T1000 (cell line): ENCODE measurements at places on chromosomes 2 and 18.

- DNase-seq: no peak
Observed at GRCh38 chr18:6773777-6774176, 44.3 kb downstream of the ARHGAP28 start.

DNA sequence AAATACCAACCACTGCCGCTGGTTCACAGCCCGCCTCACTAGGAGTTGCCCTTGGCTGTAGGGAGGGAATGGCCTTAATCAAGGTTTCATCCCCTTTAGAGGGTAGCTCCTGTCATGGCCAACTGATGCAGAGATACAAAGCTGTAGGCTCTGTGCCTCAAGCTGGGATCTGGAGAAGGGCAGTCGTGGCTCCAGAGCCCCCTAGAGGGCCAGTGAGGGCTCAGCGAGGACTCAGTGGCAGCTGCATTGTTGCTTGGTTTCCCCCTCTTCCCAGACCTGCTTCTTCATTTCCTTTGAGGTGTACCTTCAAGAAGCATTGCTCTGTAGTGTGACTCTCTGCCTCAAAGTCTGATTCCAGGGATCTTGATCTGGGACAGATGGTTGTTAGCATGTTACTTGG lies 302.1 kb downstream of the LPIN1 start:
- DNase-seq: no peak

DNA sequence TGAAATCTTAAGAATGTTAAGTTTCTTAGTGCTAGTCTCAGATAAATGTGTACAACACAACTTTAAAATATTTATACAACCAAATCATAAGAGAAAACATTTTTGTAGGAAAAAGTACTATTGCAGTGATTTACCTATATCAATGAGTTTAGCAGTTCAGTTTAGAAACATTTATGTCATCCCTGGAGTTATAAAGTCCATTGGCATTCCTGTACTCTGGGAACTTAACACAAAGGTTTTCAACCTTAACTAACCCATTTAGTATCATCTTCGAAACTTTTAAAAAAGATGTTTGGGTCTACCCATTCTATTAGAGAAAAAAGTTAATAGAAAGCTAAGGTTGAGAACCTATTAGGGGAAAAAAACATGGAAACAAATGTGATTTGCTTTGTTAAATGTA lies 10.9 kb downstream of the AFTPH start:
- no peak for DNase-seq

DNA sequence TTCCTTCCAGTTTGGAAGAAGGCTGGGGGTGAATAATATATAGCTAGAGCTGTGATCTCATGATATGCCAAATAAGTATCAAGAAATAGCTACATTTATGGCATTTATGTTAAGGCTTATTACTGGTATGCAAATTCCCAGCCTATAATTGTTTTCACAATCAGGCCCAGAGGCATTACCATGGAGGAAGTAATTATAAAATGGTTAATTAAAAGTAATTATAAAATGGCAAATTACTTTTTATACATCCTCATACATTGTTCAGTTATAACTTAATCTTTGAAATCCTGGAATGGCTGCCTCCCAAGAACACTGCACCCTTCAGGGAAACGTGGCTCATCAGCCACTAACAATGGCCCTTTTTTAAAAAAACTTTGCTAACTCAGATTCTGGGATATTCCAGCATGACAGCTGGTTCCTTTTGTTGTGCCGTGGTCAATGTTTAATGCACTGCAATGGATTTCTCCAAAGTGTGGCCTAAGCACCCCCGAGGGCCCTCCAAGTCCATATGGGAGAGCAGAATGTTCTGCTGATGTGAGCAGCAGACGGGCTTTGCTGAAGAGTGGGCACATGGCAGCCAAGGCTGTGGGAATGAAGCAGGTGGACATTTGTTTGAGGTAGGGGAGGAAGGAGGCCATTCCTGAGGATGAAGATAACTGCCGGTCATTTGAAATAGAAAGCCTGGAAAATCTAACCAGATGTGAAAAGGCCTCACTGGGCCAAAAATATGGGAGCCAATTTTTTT lies 483.5 kb upstream of the GCFC2 start:
- no peak for DNase-seq

- no peak for DNase-seq
Observed at GRCh38 chr2:168596881-168597655, 141.0 kb downstream of the CERS6 start.
